ENCODE measurements at places on chromosomes 5 and 9.

GRCh38 chr9:120117081-120117480, 462.9 kb downstream of the CDK5RAP2 start:
- DNase-seq = no peak

DNA sequence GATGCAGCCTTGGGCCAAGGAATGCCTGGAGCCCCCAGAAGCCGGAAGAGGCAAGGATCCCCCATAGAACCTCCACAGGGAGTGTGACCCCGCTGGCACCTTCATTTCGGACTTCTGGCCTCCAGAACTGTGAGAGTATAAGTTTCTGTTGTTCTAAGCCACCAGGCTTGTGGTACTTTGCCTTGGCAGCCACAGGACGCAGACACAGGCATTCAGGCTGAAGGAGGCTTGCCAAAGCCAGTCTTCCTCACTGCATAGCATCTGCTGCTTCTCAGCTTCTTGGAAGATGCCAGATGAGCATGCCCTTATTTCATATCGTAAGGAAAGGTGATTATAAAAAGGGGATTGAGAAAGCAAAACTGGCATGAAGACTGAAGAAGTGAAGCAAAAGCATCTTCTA, 61.1 kb upstream of the TAS2R1 start:
- DNase-seq = no peak

GRCh38 chr9:133730994-133731715, 7.0 kb downstream of the SARDH start:
- DNase-seq = no peak

DNA sequence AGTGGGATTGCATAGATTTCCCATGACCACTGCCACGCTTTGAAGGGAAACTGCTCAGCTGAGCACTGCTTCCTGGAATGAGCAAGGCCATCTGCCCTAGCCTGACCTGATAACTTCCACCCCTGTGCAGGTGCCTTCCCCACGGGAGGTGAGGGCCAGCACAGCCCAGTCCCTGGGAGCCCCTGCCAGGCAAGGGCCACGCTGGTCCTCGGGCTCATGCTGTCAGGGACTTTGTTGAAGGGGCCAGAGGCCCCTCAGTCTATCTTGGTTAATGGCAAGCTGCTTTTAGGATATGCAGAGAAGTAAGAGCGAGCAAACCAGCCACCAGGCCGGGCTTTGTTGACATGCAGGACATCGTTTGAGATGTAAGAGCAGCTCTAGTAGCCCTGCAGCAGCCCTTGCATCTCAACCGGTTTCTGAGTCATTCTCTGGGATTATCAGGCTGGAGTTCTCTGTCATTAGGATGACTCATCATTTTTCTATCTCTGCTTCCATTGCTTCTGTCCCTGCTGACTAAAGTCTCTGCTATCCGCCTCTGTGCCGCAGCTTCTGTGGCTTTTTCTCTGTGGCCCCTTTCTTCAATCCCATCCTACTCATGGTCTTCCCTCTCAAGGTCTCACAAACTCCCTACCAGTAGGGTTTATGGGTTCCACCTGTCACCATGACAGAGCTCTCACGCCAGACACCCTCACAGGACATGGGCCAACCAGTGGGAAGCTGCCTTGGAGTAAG, 30.6 kb upstream of the IQGAP2 start:
- peak; percentile 93 for DNase-seq

GRCh38 chr9:68933434-68934328, 80.2 kb downstream of the PRKACG start:
- no peak for DNase-seq

- DNase-seq = peak; percentile 82
Observed at GRCh38 chr9:136799854-136800657, 3.9 kb downstream of the CCDC183 start.

DNA sequence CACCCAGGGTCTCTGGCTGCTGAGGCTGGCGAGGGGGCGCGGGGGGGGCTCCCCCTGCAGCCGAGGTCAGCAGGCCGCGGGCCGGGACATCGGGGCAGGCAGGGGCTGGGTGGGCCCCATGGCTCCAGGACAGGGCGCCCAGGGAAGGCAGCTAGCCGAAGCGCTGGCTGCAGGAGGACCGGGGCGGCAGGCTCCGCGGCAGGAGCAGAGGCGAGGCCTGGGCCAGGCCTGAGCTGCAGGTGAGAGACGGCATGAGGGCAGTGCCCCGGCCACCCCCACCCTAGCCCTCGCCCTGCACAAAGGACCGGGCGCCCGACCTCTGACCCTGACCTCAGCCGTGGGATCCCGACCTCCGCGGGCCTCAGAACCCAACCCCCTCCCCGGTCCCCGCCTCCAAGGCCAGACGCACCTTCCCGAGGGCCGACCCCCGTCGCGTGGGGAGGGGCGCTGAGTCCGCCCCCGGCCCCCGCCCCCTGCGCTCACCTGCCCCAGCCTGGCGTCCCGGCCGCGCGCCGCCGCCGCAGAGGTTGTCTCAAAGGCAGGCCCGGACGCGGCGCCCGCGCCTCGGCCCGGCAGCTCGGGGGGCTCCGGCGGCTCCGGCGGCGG, 431 bp downstream of the RNF208 start:
- no peak for DNase-seq

- DNase-seq = no peak
Observed at GRCh38 chr5:88109818-88110217, 158.8 kb downstream of the TMEM161B start.

- DNase-seq = no peak
Observed at GRCh38 chr9:134440636-134441226, 114.5 kb downstream of the RXRA start.

DNA sequence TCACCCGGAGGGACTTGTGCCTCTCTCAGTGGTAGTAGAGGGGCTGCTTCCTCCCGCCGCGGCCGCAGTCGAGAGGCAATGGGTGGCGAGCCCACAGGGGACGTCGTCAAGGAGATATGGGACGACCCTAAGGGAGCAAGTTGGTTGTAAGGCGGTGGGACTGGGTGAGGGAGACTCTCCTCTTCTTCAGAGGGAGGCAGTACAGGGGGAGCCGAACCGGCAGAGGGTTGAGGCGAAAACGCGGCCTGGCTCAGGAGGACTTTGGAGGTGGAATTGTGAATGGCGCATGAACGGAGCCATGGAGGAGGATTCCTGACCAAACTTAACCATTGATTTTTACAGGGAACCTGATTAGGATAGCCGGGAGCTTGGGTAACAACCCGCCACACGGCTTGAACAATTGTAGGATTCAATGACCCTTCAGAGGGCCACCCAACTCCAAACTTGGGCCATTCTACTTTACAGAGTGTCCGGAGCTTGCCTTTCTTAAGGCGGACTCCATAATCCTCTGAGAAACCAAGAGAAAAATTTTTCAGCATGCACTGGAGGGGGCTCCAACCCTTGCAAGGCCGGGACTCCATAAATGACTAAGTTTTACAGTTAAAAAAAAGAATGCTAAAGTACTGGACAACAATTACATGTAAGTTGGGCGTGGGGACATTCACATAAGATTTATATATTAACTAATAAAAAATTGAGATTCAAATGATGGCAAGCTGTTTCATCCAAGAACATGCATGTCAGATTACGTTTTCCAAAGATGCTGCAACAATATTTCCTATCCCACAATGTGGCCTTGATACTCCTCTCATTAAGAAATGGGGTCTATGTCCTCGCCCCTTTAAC, 19.4 kb upstream of the RHOBTB3 start:
- DNase-seq = no peak

DNA sequence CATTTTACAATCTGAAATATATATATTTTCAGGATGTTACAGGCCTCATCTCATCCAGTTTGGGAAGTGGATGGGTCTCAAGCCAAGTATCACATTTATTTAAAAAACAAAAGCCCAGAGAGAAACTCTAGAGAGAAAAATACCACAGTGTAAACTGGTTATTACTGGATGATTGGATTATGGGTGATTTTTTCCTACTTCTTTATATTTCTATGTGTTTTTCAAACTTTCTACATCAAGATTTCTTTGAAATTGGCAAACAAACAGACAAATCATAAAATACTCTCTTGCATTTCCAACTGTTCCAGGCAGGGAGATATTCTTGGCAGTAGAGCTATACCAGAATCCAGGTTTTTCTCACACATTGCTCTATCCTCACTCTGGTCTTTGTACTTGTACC, 116.0 kb upstream of the SMIM23 start:
- no peak for DNase-seq

- peak; percentile 43 for DNase-seq
Observed at GRCh38 chr5:80668016-80668969, 13.5 kb upstream of the DHFR start.

- DNase-seq = no peak
Observed at GRCh38 chr9:133563291-133563796, 28.8 kb downstream of the ADAMTSL2 start.

DNA sequence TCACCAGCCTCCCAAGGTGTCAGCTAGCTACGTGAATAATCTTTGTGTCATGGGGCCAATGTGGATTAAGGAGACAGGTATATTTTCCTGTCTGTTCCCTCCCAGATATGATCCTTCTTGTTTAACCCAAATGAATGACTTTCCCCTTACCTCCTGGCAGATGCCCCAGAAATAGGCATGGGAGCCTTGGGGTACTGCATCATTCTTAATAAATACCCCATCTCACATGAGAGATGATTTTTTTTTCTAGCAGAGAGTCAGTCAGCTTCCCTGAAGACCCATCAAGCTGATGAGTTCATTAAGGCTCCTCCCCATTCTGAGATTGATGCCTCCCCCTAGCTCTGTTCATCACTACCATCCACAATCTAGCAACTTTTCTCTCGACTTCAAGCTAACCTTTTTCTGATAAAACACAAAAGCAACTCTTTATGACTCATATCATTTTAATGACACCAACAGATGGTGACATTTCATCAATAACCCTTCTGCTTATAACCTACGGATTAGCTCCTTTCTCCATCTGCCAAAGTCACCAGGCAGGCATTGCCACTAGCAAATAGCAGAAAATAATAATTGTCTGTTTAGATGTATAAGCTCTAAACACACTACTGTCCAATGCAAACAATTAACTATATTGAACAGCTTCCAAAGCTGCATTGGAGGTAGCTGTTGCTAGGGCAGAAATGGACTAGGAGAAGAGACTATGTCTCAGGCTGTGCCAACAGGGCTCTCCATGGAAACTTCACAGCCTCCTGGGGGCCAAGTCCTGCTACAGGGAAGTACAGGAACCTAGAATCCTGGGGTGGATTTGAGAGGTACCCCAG, 143.7 kb downstream of the ACER2 start:
- DNase-seq = no peak

GRCh38 chr5:179301796-179302195, 43.5 kb downstream of the ADAMTS2 start:
- no peak for DNase-seq

DNA sequence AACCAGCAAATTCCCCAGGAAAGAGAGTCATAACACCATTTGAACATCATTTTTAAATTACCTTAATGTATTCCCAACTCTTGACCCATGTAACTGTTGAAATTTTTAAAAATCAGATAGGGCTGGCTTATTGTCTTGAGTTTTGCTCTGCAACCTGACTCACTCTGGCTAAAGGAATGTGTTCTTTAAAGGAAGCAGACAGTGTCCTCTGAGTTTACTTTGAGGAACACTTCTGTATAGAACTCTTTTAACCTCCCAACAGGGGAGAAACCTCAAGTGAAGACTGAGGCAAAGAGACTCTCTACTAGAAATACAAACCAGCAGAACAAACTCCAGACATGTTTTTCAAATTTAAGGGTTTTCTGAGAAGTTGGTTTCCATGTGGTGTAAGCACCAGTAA, 248.9 kb downstream of the CWC27 start:
- DNase-seq = peak; percentile 15

DNA sequence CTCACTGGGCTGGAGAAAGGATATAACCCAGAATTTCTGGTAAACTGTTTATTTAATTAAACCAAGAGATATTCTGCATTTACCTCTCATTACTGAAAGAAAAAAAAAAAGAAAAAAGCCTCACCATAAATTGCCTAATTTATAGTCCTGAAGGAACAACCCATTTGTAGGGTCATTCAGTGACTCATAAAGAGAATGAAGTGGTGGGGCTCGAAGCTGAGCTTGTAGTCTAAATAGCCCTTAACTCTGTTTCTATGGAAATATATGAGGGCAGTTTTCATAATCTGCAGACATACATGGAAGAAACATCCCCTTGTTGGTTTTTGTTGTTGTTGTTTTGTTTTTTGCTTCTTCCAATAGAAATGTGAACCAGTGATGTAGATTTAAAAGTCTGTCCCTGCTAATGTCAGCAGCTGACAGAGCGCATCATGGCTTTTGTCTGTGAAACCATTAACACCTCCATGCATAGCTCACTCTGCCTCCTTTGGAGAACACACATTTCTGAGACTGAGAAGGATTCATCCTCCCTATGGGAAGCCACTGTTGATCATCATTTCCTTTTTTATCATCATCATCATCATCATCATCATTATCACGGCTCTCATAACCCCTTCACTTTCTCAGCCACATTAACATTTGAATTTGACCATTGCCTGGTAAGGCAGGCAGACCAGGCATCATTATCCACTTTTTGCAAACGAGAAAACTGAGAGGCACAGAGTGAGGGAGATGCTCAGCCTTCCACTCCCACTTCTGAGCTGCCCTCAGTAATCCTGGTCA, 67.9 kb upstream of the SAP30L start:
- DNase-seq = no peak

DNA sequence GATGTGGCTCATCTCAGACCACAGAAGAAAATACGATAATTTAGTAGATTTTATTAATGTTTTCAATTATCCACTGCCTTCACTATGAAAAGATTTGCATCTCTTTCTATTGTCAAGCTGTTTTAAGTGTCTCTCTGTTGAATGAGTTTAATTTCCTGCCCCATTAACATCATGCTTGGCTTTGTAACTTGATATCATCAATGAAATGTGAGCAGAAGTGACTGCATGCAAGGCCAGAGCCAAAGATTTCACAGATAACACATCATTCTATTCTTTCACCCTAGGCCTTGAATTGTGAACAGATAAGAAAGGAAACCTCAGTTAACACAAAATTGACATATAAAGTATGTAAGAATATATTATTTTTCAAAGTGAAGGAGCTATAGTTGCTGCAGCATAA, 986.4 kb upstream of the CDH18 start:
- no peak for DNase-seq

DNA sequence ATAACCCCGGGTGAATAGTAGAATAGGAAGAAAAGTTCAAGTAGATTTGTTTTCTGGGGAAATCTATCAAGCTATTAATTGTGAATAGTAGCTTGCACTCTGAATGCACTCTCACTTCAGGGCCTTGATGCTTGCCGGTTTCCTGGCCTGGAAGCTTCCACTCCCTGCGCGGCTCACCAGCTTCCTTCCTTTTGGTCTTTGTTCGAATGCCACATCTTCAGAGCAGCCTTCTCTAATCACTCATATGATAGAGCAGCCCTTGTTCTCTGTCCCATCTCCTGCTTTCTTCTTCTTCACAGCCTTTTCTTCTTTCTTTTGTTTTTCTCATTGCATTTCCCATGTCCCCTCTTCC, 146.7 kb downstream of the MAST4 start:
- no peak for DNase-seq

- no peak for DNase-seq
Observed at GRCh38 chr5:139897342-139897741, 101.7 kb downstream of the PSD2 start.

GRCh38 chr9:127848756-127849504, 5.5 kb downstream of the ENG start:
- DNase-seq = no peak
